ENCODE measurements at places on chromosomes 3 and 15. TPM values are rescaled to one million over a fixed set of nuclear protein-coding genes. Genes with fewer than 3 reads are reported as not detected.
A peak's percentile ranks its signal among the peaks of the same experiment; 100 is the strongest.

GRCh38 chr3:120550546-120550945 is 45.6 kb upstream of the NDUFB4 start:
- no peak for DNase-seq

DNA sequence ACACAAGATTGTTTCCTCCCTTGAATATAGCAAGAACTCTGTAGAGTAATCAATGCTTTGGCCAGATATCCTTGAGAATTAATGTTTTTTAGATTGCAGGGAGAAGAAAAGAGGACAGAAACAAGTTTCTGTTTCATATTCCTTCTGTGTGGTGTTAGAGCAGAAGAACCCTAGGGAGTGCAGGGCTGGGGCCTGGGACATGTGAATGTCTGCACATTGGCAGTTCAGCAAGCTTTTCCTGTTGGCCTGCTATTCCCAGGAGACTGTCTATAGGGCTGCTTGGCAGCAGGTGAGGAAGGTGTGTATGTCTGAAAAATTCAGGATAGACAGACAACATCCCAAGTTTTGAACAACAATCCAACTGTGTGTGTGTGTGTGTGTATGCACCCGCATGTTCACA is 13.6 kb upstream of the CNBP start:
- peak; percentile 28 for DNase-seq

DNA sequence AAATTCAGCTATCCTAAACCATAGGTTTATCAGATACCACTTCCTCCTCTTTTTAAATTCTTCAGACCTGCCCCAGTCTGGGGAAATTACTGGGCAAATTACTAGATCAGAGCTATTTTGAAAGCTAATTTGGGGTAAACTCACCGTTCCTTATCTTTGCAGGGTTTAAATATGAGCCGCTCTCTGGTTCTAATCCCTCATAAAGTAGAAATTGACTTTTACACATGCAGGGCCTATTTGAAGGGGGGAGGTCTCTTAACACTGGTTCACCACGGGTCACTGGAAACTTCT is 11.0 kb upstream of the MEIS2 start:
- no peak for DNase-seq

- no peak for DNase-seq
These were observed 831.7 kb upstream of the ARPP21 start for GRCh38 chr3:34807611-34808010.

GRCh38 chr15:67746022-67746421 is 79.3 kb upstream of the SKOR1 start:
- DNase-seq: no peak

GRCh38 chr3:72220946-72221345 is 436.0 kb upstream of the PROK2 start:
- DNase-seq: no peak

- DNase-seq: peak; percentile 12
These were observed 42.5 kb upstream of the UBE3A start for GRCh38 chr15:25481208-25481859.

DNA sequence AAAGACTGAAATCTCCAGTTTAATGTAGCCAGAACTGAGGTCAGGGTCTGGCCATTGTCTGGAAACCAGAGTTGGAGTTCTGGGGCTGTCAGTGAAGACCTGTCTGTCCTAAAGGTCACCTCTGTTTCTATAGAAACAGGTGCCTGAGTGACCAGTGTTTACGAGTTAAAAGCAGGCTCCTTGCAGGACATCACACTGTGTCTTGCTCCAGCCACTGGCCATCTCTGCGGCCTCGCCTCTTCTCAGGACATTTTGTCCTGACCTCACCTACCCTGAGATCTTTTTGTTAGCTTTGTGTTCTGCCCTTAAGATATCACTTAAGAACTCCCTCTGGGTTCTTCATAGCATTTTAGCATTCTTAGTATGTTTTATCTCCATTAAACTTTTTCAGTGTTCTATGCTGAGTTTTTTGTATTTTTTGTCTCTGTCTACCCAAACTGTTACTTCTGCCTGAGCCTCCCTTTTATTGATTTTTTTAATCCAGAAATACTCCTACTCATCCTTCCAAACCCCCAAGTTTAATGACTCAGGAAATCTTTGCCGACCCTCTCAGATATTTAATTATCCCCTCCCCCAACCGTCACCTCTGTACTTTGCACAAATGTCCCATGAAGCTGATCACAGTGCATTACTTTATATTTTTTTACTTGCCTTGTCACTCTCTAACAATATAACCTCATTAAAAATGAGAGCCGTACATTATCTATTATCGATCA is 223.7 kb downstream of the THSD4 start:
- no peak for DNase-seq

- no peak for DNase-seq
These were observed 169.7 kb upstream of the NR2F2 start for GRCh38 chr15:96160800-96161199.

DNA sequence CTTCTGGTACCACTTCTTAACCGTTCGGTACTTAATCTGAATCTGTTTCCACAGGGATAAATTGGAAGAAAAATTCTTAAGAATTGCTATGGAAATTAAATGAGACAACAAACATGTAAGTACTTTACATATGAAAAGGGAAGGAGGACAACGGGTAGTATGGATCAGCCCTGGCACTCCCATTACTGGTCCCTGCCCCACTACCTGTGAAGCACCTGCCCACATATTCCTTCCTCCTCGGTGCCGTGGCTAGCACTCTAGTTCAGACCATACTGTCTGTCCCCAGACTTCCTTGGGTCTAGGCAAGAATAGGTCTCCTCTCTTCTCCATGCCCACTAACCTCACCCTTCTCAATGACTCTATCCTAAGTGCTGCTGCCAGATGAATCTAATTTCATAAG is 46.2 kb downstream of the SHQ1 start:
- DNase-seq: no peak

- no peak for DNase-seq
These were observed 15.3 kb upstream of the CACNA1D start for GRCh38 chr3:53478921-53479664.

DNA sequence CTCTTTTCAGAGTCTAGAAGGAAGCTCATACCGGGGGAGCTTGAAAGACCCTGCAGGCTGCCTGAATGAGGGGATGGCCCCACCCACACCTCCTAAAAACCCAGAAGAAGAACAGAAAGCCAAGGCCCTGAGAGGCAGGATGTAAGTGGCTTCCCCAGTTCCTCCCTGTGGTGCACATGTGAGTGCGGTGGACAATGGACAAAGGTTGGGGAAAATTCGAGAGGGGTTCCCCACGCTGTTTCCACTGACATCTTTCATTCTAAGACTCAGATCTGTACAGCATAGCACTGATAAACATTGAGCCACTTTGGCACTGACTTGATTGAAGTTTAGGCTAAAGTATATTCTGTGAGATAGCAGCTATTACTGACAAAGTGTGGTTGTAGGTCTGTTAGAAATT is 79.5 kb upstream of the UMPS start:
- DNase-seq: no peak

DNA sequence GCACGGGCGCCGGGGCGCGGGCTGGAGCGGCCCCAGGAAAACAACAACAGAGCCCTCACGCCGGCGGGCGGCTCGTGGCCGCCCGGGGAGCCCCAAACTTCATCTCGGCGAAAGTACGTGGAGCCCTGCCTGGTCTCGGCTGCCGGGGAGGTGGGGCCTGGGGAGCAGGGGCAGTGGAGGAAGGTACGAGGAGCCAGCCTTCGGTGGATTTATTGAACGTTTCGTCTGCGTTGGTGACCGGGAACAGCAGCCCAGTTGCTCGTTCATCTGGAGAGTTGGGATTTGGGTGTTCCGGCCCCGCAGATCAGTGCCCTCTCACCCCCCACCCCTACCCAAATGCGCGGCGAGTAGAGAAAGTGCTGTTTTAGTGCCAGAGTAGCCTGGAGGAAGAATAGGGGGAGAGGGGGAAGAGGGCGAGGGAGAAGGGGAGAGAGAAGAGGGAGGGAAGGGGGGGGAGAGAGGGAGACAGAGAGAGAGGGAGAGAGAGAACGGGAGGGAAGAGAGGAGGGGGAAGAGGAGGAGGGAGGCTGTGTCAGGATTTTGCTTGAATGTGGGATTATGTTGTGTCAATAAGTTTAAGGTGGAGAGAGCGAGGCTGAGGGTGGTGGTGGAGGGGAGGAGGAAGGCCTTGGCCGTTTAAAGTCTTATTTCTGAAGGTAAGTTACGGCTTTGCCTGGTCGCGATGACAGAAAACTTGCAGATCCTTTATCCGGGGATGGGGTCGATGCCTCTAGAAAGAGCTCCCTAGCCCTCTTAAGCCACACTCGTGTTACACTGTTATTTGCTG is 970 bp downstream of the BBX start:
- peak; percentile 43 for DNase-seq

DNA sequence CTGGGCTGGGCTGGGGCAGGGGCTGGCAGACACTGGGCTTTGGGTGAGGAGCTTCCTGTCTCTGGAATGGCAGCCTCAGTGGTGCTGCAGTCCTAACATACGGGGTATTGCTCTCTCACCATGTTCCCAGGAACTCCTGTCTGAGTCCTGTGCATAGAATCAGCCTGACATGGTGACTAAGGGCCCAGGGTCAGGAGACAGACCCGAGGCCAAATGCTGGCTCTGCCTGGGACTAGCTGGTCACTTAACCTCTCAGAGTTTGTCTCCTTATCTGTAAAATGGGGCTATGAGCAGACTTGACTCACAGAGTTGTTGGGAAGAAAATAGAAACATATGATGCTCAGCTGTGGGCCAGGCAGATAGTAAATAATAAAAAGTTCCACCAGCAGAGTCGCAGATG is 28.3 kb downstream of the PRKCD start:
- DNase-seq: no peak

- peak; percentile 6 for DNase-seq
These were observed 341.7 kb upstream of the UBE2E2 start for GRCh38 chr3:22861426-22861825.

- DNase-seq: peak; percentile 98
These were observed 3.5 kb upstream of the SHISA5 start for GRCh38 chr3:48507256-48508061.

DNA sequence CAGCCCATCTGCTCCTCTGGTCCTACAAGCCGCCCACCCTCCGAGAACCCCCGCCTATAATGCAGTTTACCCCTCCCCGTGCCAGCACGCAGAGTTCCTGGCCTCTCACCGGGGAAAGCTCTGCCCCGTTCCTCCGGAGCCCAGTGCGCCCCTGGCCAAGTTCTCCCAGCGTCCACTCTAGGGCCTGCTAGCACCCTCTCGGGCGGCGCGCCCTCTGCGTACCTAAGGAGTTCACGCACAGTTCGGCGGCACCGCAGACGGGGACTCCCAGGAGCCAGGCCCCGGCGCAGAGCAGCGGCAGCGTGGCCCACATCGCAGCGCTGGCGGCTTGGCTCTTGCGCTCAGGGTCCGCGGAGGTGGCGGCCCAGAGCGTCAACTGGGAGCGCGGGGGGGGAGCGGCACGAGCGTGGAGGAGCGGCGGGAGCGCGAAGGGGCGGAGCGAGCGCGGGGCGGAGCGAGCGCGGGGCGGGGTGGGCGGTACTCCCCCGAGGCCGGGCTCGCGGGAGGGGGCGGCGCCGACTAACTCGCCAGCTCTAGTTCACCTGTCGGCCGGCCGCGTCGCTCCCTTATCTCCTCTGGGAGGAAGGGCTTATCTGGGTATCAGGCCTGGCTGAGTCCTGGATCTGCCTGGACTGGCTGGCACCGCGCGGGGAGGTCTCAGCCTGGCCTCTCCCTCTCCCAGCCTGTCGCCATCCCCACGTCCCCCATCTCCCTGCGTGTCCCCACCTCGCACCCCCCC is at the start of gene CTSH:
TSS of gene CTSH (minus strand) at position 378 of the 739 bp plus-strand sequence. CDS start at position 313, 65 bp downstream.
- peak; percentile 74 for DNase-seq

- no peak for DNase-seq
These were observed 2.8 kb upstream of the CPNE4 start for GRCh38 chr3:132037581-132037980.

- peak; percentile 30 for DNase-seq
These were observed 522.2 kb upstream of the ZNF717 start for GRCh38 chr3:76307556-76307955.

- DNase-seq: peak; percentile 68
These were observed 18.4 kb upstream of the BCHE start for GRCh38 chr3:165855581-165855980.

DNA sequence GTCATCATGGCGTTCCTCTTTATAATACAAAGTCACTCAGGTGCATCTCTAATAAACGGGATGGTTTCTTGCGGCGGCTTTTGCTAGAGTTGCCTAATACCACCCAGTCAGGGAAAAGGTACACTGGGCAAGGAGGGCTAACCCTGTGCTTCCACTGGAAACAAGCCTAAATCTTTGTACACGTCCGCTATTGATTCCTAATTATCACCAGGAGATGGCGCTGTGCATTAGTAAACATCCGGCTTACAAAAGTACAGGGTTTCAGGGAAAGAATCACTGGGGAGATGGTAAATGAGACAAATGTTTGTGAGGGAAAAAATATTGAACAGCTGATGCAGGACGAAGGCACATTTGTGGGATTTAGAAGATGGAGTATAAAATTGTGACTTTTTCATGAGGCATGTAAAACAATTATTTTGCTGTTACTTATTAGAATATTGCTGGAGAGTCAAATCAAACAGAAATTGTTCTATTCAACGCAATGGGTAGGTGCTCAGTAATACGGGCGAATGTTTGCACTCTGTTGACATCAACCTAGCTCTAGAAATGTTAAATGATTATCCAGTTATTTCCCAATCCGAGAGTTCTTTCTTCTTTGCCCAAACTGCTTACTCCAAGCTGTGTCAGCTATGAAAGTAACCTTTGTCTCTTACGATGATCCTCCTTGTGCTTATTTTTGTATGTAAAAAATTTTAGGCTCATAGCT is 50.6 kb downstream of the GMNC start:
- DNase-seq: peak; percentile 83

DNA sequence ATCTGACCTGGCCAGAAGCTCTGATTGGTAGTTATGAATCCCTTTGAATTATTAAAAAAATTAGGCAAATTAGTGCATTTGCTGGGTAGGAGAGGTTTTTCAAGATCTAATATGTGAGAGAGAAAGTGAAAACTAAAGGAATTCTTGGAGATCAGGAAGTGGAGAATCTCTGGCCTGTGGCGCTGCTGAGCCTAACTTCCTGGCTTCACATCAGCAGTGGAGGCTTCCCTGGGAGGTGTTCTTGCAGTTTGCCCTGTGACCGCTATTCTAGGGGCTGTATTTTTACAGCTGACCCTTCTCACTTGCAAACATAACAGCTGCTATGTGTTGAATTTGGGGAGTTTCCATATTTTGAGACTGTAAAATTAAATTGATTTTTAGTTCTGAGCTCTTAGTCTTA is 166.4 kb downstream of the ATG7 start:
- DNase-seq: no peak

The CCDC191 gene
- total RNA-seq: 1.3 TPM

The SLC38A3 gene
- total RNA-seq: 3.3 TPM

The SYNPR gene
- total RNA-seq: not detected

The ALPK3 gene
- total RNA-seq: 6.9 TPM

The CKMT1A gene
- 1.7 TPM for total RNA-seq

The TF gene
- total RNA-seq: not detected

The SENP5 gene
- total RNA-seq: 31.4 TPM

The TMEM207 gene
- total RNA-seq: not detected

The SV2B gene
- not detected for total RNA-seq

The CHRM5 gene
- 0.04 TPM for total RNA-seq

The SLC28A2 gene
- not detected for total RNA-seq

The TRIM42 gene
- not detected for total RNA-seq

The CEP19 gene
- 3.2 TPM for total RNA-seq

The RASGRP1 gene
- not detected for total RNA-seq

The GOLGA6A gene
- not detected for total RNA-seq

The SCN5A gene
- not detected for total RNA-seq

The RASL12 gene
- not detected for total RNA-seq

The SLC28A1 gene
- 1.1 TPM for total RNA-seq
